ENCODE measurements at places on chromosomes 7 and 10.

DNA sequence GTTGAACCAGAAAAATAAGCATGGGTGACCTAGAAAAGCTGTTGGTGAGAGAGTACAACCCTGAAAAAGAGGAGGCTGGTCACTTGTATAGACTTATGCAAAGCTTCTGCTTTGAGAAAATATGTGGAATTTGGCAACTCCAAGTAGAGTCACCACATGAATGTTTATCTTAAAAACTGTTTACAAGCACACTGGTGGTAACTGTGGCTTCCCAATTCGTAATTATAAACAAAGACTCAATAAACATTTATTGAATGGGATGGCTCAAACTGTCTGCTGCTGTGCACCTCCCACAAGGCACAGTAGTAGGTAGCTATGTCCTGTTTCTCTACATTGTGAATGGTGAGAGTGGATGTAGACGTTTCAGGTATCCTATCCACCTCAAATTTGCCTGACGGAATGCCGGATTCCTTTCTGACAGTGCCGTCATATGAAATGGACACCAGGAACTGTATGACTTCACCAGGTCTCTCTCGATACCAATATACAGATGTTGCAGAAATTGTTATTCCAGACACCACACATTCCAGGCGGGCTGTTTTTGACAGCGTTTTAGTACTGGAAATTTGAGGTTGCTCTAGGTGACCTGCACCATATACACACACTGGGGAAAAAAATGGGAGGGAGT, 43.4 kb upstream of the TARP start:
- DNase-seq, result no peak

DNA sequence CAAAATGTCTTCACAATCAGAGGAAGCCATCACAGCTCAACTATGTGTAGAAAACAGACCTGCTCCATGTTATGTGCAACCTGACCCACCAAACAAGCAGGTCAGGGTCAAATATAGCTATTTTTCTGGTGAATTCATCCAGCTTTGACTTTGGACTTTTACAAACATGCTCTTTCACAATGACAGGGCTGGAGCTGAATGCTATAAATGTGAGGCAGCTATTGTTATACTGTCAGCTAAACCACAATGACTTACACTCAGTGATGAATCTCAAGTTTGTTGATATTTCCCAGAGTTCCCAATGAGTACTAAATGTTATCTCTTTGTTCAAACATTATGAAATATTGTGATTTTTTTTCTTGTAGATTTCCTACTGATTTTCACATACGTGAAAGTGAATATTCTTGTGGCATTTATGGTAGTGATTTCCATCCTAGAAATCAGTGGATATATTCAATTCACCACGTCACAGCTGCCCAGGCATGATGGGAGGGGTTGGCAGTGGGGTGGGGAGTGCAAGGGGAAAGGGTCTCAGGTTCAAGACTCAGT, 2.5 kb upstream of the ITIH2 start:
- no peak for DNase-seq

DNA sequence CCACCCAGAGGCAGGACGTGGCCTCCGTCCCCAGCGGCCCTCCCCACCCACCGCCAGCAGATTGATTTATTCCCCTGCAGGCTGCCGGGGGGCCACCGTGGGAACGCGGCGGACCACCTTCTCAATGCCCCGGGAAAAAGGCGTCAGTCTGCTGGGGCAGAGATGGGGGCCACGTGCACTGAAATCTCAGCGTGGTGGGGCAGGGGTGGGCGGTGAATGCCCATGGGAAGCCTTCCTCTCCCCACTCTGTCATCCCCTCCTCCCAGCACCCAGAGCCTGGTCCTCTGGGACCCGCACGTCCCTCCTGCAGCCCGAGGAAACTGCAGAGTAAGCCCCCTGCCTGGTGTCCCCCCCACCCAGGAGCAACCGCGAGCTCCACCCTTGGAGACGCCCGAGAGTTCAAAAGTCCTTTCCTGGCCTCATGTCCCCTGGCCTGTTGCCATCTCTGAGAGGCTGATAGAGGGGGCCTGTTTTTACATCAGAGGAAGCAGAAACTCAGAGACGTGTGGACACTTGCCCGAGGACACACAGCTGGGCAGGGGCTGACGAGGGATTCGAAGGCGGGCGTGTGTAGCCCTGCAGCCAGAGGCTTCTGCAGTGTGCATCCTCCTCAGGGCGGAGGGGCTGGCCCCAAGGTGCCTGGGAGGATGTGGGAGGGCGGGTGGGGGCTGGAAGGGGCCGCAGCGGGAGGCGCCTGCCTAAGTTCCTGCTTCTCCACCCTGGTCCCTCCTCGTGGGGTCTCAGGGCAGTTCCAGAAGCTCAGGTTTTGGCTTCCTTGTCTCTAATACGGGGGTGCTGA, 21.8 kb downstream of the UNCX start:
- no peak for DNase-seq

- no peak for DNase-seq
Observed at GRCh38 chr10:44927352-44927751, 16.2 kb downstream of the TMEM72 start.

GRCh38 chr7:26653430-26654399, 210.7 kb downstream of the SKAP2 start:
- DNase-seq, result peak; percentile 81

DNA sequence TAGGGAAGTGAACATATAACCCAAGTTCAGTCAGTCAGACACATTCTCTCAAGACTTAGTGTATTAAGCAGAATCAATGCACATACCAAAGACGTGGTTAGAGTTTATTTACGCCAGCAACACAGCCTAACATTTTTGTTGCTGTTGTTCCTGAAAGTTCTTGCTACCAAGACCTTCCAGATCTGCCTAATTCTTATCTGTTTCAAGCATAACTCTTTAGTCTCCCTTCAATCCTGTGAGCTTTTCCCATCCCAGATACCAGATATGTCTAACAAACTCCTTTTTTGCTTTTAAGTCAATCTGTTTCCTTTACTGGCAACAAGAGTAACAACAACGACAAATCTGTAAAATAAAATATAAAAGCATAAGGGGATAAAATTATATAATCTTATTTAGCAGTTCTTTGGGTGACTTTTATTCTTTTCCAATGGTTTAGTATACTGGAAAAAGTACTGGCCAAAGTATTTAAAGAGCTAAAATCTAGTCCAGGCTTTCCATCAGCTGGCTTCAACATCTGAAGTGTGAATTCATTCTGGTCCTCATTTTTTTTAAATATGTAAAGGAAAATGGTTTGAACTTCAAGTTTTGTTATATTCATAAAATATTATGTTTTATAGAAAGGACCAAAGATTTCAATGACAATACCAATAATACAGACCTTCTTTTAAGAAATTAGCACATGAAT, 193.8 kb downstream of the IMMP2L start:
- no peak for DNase-seq

DNA sequence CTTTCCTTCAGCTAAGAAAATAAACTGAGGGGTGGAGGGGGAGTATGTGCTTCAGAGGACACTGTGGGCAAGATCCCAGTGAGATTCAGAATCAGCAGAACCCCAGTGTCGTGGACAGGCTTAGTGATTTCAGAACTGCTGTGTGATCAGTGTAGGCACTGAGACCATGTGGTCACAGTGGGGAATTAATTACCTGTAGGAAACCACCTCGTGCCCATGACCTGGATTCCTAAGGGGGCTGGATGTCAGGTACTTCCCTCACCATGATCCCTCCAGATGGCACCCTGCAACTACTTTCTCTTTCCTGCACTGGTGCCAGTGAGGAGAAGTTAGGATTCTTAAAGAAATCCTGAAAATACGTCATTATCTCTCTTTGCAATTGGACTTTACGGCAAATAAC, 64.4 kb downstream of the HBP1 start:
- DNase-seq, result no peak

GRCh38 chr10:86017841-86018734, 348.5 kb downstream of the GRID1 start:
- peak; percentile 85 for DNase-seq

- peak; percentile 21 for DNase-seq
Observed at GRCh38 chr10:122495406-122496340, 34.3 kb downstream of the HTRA1 start.

- no peak for DNase-seq
Observed at GRCh38 chr10:63716016-63716580, 194.9 kb downstream of the REEP3 start.

DNA sequence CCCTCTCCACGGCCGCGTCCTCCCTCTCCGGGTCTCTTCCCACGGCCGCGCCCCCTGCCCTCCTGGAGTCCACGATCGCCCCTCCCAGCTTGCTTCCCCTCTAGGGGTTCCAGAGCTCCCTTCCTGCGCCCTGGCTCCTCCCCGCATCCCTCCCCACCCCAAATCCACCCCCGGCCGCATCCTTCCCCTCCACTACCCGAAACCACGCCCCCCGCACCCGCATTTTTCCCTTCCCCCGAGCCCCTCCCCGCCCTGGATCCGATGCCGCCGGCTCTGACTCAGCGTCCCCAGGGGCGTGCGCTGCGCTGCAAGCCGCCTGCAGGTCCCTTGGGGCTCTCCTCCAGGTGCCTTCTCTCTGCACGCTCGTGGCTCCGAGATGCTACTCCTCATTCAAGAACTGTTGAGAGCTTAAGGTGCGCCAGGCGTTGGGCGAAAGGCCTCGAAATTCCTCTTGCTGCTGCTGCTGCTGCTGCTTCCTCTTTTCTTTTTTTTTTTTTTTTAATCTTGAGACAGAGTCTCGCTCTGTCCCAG, 372 bp upstream of the TMEM130 start:
- DNase-seq, result peak; percentile 15

DNA sequence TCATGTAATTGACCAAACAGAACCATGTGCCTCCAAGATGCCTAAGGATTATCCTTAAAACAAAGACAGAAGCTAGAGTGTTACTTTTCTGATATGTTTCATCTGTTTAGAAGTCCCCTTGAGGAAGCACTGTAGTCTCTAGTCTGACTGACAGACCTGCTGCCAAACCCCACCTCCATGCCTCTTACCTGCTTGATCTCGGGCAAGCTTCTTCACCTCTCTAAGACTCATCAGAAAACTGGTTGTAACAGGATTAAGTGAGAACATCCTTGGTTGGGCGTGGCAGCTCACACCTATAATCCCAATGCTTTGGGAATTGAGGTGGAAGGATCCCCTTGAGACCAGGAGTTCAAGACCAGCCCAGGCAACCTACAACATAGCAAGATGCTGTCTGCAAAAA, 42.2 kb upstream of the OTUD1 start:
- DNase-seq, result no peak

- DNase-seq, result no peak
Observed at GRCh38 chr10:50417486-50417885, 166.2 kb upstream of the ASAH2 start.

DNA sequence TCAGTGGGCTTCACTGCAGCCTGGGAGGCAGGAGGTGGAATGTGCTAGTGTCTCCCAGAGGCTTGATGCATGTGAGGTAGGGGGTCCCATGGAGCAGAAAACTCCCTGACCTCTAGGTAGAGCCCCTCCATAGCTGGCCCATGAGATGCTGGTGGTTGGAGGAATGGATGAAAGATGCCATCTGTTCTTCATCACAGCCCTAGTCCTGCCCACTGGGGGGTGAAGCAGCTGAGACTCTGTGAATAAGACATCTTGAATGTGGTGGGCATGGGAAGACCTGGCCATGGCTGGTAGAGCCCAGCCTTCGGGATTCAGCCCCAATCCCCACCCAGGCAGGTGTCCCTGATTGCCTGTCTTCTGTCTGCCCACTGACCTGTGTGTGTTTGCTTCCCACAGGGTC, 92.5 kb downstream of the COL13A1 start:
- DNase-seq, result no peak

GRCh38 chr10:18684953-18685352, 25.7 kb downstream of the ARL5B start:
- DNase-seq, result no peak

GRCh38 chr7:144487901-144488300, 84.4 kb upstream of the NOBOX start:
- no peak for DNase-seq

DNA sequence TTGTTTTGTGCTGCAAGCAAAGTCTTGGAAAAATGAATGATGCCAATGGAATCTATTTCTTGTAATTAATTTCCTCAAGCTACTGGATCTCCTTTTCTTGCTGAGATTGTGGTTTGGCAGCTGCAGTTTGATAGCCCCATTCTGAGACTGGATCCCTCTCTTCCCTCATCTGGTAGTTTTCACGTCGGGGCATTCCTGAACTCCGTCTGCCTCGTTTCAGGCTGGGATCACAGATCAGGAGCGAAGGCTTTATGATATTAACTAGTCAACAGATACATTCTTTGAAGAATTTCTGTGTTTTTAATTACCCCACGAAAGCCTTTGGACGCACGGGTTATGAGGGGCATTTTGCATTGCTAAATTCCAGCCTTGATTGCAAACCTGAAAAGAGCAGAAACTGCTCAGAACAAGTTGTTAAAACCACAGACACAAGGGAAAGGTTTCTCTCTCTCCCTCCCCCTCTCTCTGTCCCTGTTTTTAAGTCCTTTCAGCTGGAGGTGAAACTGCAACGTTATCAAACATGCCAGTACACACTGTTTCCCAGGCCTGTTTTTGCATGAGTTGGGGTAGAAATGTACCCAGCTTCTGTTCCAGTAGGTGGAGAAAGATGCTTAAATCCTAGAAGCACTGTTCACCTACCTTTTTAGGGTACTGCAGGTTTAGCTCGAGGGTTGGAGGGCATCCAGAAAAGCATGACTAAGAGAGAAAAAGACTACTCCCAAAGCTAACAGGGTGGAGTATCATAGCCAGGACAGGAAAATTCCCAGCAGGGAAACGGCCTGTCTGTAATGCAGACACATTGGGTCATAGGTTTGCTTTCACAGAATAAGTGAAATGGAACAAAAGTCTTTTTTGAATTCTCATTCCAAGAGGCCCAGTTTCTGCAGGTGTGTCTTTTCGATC, 124.3 kb downstream of the CUX1 start:
- DNase-seq, result peak; percentile 57

- DNase-seq, result no peak
Observed at GRCh38 chr7:106332201-106332600, 47.4 kb upstream of the NAMPT start.

- DNase-seq, result no peak
Observed at GRCh38 chr10:11162828-11163599, 145.3 kb downstream of the CELF2 start.

- DNase-seq, result no peak
Observed at GRCh38 chr10:20289070-20289828, 473.0 kb downstream of the PLXDC2 start.

All from body of pancreas (tissue), 4 donors.